Motor neuron (in vitro differentiated cells): ENCODE measurements at places on chromosomes 11 and 22. TPM values are rescaled to one million over a fixed set of nuclear protein-coding genes. Genes with fewer than 3 reads are reported as not detected.

Gene JHY
- total RNA-seq = 16.7 and 19.1 TPM in 2 replicates

GRCh38 chr11:114057147-114057546 lies 2.4 kb upstream of the ZBTB16 start:
- ATAC-seq = no peak

- ATAC-seq = no peak
These were observed 24.7 kb downstream of the KCNE3 start for GRCh38 chr11:74442636-74443035.

- ATAC-seq = peak; percentile 97
These were observed 101.0 kb downstream of the ME3 start for GRCh38 chr11:86571273-86571948.

Gene H19
- 14.5 and 15.4 TPM in 2 replicates for total RNA-seq

- ATAC-seq = no peak
These were observed 14.9 kb downstream of the CFAP300 start for GRCh38 chr11:102062106-102062505.

Gene APOA5
- not detected in 2 replicates for total RNA-seq

- ATAC-seq = peak; percentile 45
These were observed 49.2 kb downstream of the CNTN5 start for GRCh38 chr11:99069856-99070444.

DNA sequence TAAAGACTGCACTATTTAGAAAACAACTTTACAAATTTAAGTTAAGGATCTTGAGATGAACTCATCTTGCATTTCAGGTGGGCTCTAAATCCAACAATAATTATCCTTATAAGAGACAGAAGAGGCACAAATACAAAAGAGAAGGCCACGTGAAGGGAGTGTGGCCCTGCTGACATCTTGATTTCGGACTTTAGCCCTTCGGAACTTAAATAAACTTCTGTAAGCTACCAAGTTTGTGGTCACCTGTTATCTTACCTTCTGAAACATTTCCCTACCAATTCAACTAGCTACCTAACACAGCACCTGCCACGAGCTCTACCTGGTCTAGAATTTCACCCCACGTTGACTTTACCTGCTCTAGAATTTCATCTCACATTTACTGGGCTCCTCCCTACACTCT lies 42.9 kb upstream of the ARHGAP32 start:
- no peak for ATAC-seq

Gene SHANK2
- 13.3 and 19.0 TPM in 2 replicates for total RNA-seq

- ATAC-seq = no peak
These were observed 6.6 kb upstream of the SSTR3 start for GRCh38 chr22:37218771-37219411.

DNA sequence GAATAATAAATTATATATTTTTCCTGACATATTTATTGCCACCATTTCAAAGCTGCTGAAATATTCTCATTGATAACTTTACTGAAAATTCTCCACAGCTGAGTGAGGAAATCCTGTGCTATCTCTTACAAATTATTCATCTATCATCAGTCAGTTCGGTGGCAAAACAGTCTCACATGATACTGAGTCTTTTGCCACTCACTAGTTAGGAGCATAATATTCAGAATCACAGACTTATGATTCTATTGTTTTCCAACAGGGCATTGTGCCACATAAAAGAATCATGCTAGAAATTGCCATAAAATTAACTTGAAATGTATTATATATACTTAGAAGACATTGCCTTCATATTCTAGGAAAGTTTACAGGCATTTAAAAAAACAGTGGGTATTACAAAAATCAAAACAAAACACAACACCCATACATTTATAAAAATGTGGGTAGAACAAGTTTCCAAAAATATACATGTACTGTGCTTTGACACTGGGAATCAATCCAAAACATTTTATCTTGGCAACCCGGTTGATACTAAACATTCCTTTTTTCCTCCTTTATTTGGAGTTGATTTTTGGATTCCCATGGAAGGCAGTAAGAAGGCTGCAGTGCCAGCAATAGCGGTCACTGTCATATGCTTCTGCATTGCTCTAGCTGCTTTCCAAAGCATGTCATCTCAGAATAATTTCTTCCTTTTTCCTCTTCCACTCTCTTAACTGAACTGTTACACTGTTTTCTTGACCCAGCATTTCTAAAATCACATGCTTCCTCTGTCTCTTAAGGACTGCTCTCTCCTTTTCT lies 42.5 kb downstream of the ATG16L2 start:
- no peak for ATAC-seq

DNA sequence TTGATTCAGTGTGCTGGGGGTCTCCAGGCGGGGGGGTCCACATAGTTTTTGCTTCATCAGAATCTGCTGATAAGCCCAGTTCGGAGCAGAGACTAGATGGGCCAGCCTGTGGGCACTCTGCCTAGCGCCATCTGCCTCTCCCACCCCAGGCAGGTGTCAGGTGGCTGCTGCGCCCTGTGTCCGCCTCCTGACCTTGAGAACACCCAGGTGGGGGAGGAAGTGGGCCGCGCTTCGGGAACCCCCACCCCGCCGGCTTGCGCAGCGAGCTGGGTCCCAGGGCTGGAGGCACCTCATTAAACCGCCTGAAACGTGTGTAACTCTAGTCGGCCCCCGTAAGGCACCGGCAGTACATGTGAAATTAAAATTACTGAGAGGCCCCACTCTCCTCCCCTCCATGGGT lies 113.6 kb downstream of the KCNQ1 start:
- ATAC-seq = no peak

Gene C1QTNF4
- total RNA-seq = 5.2 and 7.3 TPM in 2 replicates

DNA sequence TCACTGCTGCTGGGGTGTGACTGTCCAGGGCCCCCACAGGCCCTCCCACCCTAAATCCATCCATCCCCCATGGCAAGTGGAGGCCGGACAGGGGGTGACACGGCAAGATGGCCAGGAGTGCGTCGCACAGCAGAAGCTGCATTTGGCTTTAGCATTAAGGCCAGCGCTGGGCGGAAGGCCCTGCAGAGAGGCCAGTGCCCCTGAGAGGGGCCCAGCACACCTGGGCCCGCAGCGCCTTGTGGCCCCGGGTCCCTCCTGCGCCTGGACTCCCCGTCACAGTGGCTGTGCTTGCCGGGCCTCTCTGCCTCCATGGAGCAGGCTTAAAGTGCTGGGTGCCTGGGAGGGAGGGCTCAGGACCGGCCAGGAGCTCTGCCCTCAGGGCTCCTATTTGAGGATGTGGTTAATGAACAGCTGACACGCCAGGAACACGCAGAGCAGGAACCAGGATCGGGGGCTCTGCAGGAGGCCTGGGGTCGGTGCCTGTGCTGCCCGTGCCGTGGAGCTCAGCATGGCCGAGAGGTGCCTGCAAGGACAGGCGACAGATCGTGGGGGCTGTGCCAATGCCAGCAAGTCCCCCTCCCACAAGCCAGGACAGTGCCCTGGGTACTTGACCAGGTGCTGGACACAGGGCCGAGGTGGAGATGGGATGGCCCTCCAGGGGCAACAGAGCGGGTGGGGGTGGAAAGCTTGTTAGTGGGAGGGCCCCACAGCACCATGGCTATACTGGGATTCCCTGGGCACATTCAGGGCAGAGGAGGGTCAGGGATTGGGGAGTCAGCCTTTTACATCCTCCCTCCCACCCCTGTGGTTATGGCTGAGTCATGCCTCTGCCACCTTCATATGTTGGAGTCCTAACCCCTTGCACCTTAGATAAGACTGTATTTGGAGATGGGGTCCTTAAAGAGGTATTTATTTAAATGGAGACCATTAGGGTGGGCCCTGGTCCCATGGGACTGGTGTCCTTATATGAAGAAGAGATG lies 30.9 kb upstream of the CARS1 start:
- ATAC-seq = no peak

- no peak for ATAC-seq
These were observed 369.2 kb upstream of the NARS2 start for GRCh38 chr11:78943841-78944240.

DNA sequence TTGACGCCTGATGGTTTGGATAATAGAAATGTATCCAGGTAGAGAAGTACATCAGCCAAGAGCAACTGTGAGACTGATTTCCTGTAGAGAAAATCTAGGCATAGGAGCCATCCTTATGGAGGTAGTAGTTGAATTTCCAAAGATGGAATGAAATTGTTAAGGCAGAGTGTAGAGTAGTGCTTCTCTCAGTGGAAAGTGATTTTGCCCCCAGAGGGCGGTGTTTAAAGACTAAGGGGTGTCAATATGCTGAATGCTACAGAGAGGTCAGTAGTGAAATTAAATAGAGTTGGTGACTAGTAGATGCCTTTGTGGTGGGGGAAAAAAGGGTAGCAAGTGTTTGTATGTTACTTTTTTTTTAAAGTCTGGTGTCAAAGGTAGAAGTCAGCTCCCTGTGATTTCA lies 54.5 kb downstream of the TRIM44 start:
- peak; percentile 12 for ATAC-seq

DNA sequence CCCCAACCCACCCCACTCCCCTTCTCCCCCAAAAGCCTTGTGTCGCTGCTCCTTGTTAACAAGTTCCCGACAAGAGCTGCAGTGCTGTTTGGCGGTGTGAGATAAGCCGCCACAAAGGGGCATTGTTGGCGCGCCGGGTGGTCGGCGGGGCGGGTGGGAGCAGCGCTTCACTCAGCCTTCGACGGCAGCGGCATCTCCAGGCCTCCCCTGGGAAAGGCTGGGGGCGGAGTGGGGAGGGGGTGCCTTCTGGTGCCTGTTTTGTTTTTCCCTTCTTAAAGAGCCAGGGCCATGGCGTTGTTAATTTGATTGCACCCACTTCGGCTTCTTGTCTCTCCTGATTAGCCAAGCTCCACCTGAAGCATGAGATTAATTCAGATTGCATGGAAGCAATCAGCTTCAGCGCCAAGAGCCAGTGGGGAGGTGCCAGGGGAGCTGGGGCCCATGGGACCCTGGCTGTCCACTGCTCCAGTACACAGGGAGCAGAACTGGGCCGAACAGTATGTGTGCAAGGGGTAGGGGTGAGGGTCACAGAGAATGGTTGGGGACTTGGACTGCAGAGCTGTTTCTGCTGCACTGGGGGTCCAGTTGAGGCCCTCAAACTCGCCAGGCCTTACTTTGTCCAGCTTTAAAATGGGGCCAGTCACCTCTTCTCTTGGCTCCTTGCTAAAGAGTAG lies 165.1 kb downstream of the CEP164 start:
- ATAC-seq = peak; percentile 32

- no peak for ATAC-seq
These were observed 1457.7 kb downstream of the BRD1 start for GRCh38 chr22:48369789-48370507.

Gene TRIM48
- not detected in 2 replicates for total RNA-seq

DNA sequence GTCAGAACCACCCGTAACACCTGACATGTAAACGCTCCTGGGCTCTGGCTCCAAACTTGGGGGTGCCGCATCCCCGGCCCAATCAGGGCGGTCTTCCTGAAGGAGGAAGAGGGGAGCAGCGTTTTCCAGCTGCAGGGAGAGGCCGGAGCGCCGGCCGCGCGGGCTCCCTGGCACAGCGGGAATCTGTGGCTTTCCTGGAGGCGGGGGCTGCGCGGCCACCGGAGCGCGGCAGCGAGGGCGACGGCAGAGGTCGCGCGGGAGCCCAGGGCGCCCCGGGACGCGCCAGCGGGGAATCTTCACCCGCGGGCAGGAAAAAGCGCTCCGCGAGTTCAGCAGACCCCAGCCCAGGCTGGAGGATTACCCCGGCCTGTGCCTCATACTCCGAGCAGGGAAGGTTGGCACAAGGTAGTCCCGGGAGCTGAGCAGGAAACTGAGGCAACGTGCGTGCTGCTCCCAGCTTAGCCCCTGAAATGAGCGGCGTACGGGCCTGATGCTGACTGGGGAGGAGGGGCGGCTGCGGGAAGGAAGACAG lies 600 bp upstream of the ESAM start:
- peak; percentile 34 for ATAC-seq

DNA sequence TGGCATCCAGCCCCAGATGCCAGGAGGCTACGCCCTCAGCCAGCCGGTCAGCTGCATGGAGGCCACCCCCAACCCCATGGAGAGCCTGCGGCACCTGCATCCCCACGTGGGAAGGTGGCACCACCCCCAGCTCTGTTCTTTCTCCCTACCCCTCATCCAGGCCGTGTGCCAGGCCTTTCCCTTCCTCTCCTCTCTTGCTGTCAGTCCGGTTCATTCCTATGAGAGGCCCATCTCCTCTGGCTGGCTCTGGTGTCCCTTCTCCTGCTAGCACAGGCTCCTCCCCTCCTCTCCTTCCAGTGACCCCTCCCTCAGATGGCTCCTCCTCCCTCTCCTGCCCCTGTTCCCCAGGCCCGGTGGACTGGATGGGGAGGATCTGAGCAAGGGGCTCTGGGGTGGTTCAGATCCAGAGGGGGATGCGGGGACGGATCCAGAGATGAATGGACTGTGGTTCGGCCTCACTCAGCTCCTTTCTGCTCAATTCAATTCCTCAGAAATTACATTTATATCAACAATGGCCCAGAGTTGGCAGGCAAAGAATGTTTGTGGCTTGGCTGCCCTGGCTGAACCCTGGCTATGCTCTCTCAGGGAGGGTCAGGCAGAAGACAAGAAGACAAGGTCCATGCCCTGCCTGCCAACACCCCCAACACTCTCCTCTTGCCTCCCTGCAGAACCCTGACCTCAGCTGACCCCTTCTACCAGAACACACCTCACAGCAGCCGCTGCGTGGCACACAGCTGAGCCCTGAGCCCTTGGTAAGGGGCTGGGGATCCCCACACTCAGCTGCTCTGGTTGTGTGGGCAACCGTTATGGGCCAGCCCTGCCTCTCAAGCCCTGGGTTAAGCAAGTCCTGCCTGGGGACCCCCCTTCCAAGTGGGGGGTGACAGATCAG lies 18.5 kb upstream of the LRRC10B start:
- peak; percentile 41 for ATAC-seq

- ATAC-seq = peak; percentile 41
These were observed 2.0 kb downstream of the HEPN1 start for GRCh38 chr11:124920870-124921609.

DNA sequence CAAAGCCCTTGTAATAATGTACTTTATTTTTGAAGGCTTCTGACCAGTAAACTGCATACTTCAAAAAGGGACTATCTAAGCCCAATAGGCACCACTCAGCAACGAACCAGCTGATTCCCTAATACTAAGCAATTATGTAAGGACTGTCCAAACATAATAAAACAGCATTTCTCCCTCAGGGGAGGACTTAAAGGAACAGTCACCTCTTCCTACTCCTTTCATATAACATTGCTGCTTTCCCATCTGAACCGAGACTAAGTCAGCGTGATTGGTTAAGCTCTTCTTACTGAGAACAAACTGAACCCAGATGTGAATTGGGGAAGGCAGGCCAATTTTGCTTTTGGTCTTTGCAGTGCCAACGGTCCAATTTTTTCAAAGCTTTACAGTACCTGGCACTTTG lies 420.0 kb downstream of the METTL15 start:
- no peak for ATAC-seq

DNA sequence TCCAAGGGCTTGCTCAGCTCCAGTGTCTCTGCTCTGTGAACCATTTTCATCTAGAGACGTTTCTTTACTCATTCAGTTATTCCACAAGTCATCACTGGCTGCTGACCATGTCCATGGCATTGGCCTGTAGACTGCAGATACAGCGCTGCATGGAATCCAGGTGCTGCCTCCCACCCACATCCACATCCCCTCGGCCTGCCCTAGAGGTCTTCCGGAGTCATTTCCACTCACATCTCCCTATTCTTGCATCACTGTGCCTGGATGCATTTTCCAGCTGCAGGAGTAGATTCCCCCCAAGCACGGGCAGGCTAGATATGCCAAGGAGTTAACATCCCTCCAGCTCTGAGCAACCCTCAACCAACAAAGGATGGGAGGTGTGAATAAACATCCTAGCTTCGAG lies 68.9 kb downstream of the CHST1 start:
- no peak for ATAC-seq

GRCh38 chr11:66718320-66718971 lies 10.6 kb downstream of the SPTBN2 start:
- no peak for ATAC-seq

Gene OR51B5
- 0.33 and 0.50 TPM in 2 replicates for total RNA-seq

Gene PRG2
- 0.18 TPM in 1 of 2 replicates, not detected in the other for total RNA-seq
